ENCODE measurements at places on chromosomes 5 and 9.

DNA sequence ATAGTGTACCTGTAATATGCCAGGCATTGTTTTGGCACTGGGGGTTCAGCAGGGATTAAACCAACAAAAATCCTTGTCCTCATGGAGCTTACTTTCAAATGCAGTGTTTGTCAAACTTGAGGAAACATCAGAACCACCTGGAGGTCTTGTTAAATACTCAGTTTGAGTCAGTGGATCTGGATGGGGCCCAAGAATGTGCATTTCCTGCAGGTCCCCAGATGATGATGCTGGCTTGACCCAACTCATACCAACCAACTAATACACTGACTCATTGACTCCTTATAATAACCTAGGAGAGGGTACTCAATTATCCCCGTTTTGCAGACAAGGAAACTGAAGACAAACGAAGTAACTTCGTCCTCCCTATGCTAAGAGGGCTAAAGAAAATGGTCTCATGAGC, 11.3 kb downstream of the WWC1 start:
- no peak for DNase-seq

GRCh38 chr5:64659289-64659688, 31.0 kb upstream of the SHISAL2B start:
- DNase-seq, result no peak

DNA sequence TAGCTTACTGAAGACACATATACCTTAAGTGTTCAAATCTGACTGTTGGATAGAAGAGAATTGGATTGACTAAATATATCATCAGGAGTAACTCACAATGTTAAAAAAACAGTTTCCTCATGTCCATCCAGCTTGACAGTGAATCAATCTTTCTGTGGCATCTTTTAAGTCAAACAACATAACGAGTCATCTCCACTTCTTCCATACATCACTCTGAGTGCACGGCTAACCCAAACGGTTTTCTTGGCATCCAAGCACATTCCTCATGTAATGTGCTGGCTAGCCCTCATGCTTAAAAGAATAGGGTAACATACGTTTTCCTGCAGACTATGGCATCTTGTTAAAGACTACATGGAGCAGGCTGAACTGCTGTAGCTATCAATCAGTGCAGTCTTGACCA, 291.5 kb upstream of the TRPC7 start:
- DNase-seq, result no peak

GRCh38 chr5:124973661-124974060, 227.2 kb upstream of the ZNF608 start:
- no peak for DNase-seq

- DNase-seq, result peak; percentile 86
Observed at GRCh38 chr5:177403792-177404640, 3.6 kb upstream of the PFN3 start.

DNA sequence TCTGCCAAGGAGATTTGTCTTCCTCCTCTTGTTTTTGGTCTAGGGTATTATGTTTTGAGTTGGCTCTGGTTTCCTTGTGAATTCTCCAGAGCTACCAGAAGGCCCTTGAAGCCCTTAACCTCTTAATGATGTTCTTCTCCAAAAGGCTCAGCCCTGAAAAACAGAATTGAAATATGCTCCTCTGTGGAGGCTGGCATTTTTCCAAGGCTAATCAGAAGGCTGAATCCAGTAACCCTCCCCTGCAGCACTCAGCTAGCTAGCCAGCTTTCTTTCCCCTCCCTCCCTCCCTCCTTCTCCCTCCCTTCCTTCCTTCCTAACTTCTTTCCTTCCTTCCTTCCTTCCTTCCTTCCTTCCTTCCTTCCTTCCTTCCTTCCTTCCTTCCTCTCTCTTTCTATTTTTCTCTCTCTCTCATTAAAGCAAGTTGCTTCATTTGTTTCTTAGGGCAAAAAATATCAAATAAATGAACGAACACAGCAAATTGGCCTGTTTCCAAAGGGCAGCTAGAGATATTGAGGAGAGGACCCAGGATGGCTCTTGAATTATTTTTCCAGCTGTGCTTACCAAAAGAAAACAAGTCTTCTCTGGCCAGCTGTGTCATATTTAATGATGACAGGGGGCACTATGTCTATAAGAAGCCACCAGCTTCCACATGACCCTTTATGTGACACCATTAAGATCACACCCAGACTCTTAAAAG, 38.7 kb downstream of the JAKMIP2 start:
- DNase-seq, result no peak

- no peak for DNase-seq
Observed at GRCh38 chr5:72013766-72014624, 93.3 kb upstream of the MAP1B start.

Data from activated naive CD8-positive, alpha-beta T cell treated with anti-CD3 and anti-CD28 coated beads, Interleukin-2, amount 50 U/mL, for 24 hours (primary cell).